Stimulated activated CD4-positive, alpha-beta T cell treated with anti-CD3 and anti-CD28 coated beads, TNF-alpha, amount 100 ng/mL, for 48 hours (primary cell): ENCODE measurements at places on chromosomes 7 and 10.

- no peak for DNase-seq
These were observed 430.2 kb downstream of the EXOC4 start for GRCh38 chr7:133683182-133683454.

DNA sequence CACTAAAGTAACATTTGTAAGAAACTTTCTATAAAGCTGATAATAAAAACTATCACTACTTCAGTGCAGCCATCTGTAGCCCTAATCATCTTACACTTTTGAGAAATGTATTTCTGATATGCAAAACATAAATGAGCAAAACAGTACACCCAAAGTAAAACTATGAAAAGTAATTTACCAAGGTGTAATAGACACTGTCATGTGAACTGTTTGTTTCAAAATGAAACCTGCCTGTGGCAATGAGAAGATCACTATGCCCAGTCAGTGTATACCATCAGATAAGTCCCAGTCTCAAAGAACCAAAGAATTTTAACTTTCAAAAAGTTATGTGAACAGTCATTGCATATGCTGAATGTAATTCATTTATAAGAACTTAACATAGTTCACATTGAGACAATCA, 398.1 kb downstream of the CDC14C start:
- no peak for DNase-seq

DNA sequence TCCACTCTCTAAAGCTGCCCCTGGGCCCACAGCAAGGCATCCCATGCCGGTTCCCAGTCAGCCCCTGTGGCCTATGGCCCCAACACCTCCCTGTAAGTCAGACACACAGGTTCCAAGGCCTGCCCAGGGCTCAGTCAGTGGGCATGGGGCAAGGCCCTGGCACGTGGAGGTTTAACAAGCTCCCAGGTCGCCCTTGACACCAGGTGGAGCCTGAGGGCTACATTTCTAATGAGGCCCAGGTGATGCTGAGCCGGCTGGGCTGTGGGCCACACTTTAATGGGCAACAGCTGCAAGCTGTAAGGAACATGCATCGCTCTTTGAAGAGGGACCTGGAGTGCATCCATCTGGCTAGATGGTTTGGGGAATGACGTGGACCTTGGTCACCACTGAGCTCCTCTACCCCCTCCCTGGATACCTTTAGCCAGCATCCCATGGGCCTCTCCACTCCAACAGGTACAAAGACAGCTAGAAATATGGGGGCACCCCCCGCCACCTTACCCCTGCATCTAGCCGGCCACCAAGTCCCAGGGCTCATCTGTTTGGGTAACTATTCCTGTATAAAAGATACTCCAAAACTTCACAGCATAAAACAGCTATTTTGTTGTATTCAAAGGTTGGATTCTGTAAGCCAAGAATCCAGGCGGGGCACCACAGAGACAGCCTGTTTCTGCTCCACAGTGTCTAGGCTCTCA, 122.5 kb downstream of the OAT start:
- DNase-seq = no peak

DNA sequence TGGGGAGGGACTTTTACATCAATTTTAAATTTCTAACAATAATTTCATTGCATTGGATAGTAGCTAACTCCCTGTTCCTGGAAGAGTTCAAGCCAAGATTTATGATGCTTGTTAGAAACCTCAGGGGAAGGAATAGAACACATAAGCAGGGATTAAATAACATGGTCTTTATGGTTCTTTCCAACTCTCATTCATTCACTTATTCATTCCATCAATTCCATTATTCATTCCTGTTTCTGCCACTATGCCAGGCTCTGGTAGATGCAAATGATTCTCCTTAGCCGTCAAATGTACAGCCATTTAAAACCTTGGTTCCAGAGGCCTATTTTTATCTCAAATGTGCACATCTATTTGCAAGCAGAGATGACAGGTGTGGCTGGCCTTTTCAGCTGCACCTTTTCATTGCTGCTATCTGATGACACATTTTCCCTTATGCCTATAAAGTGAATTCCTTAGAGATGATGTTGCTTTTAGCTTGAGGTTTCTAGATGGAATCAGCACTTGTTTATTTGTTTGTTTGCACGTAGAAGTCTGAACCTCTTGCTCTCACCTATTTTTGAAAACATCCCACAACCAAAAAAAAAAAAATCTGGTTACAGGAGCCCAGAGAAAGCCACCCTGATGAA, 205.7 kb upstream of the IGFBP3 start:
- no peak for DNase-seq

GRCh38 chr10:57418476-57418875, 849.2 kb downstream of the IPMK start:
- no peak for DNase-seq

- no peak for DNase-seq
These were observed 55.8 kb downstream of the LOXL4 start for GRCh38 chr10:98212196-98212595.

DNA sequence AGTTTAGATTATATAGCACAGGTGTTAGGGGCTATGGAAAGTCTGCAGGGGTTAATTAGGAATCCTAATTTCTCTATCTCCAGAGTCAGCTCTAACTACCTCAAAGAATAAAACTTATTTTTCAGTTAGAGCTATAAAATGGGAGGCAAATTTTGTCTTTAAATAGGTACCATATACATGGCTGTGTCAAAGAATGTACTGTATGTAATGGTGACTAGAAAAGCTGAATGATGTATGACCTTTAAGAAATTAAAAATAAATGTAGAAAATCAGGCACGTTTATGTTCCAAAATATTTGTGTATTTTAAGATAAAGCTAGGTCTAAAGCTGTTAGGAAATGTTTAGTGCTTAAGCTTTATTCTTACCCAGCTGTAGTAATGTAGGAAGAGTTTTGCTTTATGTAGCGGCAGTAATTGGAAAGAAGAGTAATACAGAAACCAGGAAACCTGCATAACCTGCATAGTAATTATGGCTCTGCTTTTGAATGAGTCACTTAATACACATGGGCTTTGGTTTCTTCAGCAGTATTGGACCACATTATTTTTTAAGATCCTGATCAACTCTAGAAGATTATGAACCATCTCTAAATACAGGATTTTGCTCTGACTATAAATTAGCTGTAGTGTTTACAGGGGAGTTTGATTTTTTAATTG, 85.0 kb downstream of the KMT2E start:
- no peak for DNase-seq

DNA sequence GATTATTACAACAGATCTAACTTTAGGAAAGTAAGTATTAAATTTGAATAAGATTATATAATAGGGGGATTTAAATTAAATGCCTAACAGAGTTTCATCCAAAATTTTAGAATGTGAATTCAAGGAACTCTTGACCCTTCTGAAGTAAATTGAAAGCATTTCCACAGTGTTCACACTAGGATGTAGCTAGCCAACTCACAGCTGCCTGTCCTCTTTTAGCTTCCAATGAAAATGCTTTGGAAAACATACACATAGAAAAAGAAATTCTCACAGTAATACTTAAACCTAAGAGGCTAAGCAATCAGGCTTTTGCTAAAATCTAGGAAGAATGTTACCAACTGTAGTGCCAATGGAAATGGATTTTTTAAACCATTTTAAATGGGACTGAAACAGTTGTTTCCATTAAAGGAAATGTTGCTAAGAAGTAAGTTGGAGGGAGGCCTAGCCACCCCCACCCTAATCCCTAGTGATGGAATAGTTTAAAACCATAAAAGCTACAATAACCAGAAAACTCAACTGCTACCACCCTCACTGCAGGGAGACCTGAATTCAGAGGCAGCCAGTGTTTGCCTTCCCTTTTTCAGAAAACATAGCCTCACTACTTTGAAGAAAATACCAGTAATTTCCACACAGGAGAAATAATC, 58.3 kb downstream of the REEP3 start:
- no peak for DNase-seq

GRCh38 chr7:135169964-135170273, 588 bp downstream of the CYREN start:
- no peak for DNase-seq

- DNase-seq = no peak
These were observed 156.4 kb downstream of the OAT start for GRCh38 chr10:124262234-124262865.

DNA sequence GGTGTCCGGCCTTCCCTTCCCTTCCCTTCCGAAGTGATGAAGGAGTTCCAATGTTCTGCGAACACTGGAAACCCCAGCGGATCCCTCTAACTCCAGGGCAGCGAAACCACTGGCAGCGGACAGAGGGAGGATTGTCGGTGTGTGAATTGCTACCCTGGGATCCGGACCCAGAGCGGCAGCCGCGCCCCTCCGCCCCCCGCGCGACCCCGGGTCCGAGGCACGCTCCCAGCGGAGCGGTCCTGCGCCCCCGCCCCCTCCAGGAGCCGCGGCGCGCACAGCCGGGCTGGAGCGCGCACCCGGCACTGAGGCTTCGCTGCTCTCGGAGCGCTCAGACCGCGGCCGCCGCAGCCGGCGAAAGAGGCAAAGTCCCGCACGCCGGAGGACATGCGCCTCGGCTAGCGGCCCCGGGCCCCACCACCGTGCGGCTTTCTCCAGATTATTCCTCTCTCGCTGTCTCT, at the start of gene PTPRZ1:
TSS of gene PTPRZ1 (plus strand) at position 331 of the 458 bp plus-strand sequence. CDS start 339 bp downstream, outside the sequence.
- no peak for DNase-seq

DNA sequence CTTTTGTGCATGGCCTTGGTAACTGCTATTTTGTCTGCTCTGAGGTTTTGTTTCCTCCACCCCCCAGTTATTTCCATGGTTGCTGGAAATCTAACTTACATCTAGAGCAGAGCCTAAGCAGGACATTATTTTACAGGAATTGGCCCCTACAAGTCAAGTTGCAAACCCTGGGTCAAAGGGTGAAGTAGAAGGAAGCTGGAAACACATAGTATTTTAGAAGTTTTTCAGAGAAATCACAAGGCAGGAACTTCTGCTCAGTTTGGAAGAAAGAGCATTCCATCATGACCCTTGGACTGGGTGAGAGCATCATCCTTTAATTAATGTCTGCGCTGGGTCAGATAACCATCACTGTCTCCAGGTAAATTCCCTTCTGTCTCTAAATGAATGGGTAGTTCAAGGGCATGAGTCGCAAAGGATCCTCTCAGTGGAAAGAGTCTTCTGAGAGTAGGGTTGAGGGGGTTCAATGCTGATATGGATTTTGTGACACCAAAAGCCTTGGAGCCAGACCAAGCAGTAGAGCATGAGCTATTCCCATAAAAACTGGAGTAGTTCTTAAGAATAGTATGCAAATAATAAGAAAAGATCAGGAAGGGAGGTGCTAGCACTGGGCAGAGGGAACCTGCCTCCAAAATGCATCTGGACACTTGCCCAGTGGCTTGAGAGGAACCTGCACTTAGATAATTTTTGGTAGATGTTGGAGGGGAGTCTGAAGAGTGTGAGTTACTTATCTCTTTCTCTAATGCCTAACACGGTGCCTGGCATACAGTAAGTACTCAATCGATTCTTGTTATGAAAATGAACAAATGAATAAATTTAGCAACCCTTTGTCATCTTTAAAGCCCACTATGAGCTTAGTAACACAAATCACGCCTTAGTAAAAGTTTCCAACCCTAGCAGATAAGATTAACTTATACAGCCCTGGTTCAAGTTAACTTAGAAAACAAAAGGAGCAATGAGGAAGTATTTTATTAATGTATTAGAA, 160.6 kb upstream of the ADO start:
- DNase-seq = no peak

- DNase-seq = no peak
These were observed 242.8 kb downstream of the PTPRN2 start for GRCh38 chr7:158344706-158345300.

- no peak for DNase-seq
These were observed 188.6 kb downstream of the MGMT start for GRCh38 chr10:129655679-129656031.

DNA sequence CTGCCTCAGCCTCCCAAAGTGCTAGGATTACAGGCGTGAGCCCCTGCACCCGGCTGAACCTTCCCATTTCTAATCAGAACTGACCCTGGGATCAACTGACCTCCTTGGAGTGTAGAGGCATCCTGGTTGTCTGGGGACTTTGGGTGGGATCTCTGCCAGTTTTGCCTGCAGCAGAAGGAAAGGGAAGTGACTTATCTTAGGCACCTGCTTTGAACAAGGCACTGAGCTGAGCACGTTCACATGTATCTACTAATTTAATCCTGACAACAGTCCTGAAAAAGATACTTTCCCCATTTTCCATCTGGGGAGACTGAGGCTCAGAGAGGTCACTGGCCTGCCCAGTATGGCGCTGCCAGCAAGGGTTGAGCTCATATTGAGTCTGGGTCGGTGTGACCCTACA, 153.4 kb downstream of the CUX1 start:
- no peak for DNase-seq

DNA sequence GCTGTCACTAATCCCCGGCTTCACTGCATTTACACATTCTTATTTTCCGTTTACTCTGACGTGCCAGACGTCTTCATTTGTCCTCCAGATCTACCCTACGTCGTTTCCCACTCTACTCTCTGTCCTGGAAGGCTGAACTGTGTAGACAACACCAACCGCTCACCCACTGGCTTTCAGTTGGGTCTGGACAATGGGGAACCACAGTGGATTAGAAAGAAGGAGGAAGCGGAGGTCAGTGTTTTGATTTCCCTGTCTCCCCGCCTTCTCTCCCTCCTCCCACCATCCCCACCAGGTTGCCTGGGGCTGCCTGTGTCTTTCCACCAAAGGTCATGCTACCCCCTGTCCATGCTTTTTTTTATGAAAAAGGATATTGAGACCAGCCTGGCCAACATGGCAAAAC, 14.0 kb upstream of the CTBP2 start:
- DNase-seq = no peak

DNA sequence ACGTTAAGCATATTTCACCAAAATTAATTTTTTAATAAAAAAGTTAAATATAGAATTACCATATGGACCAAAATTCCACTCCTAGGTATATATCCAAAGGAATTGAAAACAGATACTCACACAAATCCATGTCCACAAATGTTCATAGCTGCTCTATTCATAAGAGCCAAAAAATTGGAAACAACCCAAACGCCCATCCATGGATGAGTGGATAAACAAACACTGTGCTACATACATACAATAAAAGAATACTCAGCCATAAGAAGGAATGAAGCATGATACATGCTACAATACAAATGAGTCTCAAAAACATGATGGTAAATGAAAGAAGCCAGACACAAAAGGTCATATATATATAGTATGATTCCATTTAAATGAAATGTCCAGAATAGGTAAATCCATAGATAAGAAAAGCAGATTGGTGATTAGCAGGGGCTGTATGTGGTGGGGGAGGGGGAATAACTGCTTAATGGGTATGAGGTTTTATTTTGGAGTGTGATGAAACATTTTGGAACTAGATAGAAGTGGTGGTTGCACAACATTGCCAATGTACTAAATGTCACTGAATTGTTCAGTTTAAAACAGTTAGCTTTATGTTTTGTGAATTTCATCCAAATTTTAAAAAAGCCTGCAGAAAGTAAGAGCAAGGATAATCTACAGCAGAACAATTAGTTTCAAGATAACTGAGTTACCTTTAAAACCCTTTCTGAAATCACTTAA, 101.2 kb upstream of the EFCAB10 start:
- DNase-seq = no peak

DNA sequence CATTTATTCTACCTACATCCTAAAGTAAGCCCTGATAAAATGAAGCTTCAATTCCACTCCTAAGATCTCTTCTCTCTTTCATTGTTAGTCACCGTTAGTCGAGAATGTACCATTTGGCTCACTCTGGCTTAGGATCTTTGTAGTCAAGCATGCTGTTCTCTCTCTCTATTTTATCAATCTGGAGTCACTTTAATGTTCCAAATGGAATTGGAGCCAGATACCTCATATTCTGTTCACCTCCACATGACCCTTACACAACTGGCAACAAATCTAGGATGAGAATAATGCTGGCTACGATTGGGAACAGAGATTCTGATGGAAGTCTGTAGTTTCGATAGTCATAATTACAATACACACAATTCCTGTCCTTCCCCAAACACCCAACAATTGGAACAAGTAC, 213.7 kb downstream of the TWIST1 start:
- DNase-seq = no peak

GRCh38 chr10:131972474-131973071, 9.2 kb downstream of the BNIP3 start:
- no peak for DNase-seq
